ENCODE measurements at places on chromosomes 16 and 17.

DNA sequence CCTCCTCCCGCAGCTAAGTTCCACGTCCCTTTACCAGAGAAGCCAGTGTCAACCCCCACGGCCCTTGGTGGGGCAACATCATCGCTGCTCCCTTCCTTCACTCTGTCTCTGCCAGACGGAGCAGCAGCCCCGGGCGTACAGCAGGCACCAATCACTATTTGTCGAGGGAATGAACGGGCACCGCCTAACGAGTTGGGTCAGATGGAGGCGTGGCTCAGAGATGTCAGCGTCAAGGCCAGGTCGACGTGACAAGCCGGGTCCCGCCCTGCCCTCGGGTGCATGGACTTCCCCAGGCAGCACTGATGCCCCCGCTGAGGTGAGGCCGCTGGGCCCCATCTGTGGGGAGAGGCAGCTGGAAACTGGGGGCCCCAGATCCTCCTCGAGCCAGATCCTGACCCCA is 50.0 kb downstream of the CBFA2T3 start:
- no peak for DNase-seq

DNA sequence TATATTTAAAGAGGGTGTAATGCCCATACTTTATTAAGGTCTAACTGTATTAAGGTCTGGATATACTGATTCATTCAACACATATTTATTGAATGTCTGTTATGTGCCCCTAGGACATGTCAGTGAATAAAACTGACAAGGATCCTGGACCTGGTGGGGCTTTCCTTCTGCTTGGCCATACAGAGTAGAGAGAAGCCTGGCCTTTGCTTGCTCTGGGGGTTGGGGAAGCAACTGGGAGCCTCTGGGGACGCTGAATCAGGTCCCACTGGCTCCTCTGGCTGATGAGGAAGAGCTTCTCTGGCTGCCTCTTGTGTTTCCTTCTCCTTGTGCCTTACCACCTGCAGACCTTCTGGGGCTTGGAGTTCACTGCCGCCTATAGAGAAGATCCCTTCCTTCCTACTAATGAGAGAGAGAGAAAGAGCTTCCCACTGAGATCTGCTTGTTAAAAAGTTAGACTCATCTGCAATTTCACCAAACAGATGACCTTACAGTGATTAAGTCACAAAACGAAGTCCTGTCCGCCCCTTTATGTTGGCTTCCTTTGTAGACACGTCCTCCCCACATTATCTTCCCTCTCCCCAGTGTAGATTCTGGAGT is 49.7 kb downstream of the MSI2 start:
- no peak for DNase-seq

GRCh38 chr17:19495828-19496528 is 37.7 kb upstream of the SLC47A1 start:
- no peak for DNase-seq

DNA sequence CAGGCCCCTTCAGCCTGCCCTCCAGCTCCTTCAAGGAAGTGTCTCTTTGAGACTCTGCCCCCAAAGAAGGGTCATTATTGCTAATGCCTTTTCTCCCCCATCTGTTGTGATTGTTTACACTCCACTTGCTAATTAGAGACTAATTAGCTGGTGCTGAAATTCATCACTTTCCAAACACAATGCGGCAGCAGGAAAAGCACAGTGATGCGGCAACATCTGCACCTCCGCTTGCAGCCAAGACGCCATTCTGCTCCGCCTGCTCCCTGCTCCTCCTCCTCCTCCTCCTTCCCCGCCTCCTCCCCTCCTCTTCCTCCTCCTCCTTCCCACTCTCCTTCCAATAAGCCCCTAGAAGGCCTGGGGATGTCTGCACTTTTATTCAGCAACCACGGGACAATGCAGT is 110.5 kb downstream of the SDK2 start:
- DNase-seq = no peak

GRCh38 chr17:32998111-32998886 is 6.7 kb downstream of the SPACA3 start:
- peak; percentile 25 for DNase-seq

GRCh38 chr16:52572656-52573055 is 25.7 kb upstream of the TOX3 start:
- DNase-seq = no peak

GRCh38 chr16:495127-495748 is 32.3 kb upstream of the CAPN15 start:
- no peak for DNase-seq

DNA sequence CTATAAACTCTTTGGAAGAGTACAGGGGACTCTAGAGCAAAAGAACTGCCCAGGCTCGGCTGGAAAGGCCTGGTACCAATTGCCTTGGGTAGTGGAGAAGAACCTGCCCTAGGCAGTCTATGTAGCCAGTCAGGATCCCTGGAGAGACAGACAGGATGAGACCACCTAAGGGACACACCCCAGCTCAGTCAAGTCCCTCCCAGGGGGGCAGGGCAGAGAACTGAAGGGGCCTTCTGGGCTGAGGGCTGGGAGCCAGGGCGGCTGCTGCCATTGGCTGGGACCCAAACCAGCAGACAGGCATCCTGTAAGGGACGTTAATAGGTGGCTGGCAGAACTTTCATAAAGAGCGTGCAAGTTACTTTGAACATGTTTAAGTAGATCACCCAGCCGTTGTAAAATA is 12.8 kb upstream of the SLC38A8 start:
- DNase-seq = no peak

DNA sequence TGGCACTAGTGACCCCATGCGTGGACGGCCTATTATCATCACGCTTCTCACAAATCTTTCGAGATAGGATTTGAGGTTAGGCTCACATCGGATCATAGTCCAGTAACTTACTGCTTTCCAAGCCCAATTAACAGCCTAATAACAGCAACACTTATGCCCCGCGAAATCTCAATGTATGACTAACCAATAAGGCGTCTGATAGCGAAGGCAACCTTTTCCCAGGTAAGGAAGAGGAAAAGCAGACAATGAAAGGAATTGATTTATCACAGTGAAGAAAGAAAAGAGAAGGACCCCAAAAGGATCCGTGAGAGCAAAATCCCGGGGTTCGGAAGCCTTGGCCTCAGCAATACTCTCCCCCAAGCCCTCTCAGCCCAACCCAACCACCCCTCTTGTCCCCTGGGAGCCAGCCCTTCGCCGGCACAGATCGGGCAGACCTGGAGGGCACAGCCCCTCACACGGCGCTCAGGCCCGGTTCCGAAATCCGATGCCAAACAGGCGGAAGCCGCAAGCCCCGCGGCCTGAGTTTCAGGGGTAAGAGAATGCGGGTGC is 534 bp downstream of the GPATCH8 start:
- DNase-seq = no peak

DNA sequence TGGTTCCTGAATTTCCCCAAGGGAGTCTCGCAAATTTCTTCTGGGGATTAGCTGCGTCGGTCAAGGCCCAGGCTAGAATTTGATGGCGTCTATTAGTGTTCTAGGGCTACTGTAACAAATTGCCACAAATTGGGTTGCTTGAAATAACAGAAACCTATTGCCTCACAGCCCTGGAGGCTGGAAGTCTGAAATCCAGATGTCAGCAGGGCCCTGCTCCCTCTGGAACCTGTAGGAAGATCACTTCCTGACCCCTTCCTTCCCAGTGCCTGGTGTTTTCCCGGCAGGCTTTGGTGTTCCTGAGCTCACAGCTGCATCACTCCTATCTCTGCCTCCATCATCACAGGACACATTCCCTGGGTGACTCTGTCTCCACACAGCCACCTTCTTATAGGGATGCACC is 24.4 kb downstream of the DHRS7C start:
- no peak for DNase-seq

DNA sequence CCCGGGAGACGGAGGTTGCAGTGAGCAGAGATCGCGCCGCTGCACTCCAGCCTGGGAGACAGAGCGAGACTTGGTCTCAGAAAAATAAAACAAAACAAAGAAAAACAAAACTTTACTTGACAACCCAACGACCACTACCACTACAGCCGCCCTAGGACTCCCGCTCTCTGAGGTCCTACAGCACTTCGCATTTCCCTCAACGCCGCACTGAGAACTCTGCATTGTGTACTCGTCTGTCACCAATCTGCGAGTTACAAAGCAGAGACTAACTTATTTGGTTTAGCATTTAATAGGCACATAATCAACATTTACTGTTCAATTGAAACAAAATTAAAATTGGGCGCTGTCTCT is 479 bp upstream of the ZNF207 start:
- no peak for DNase-seq

GRCh38 chr16:56108724-56109123 is 82.6 kb upstream of the GNAO1 start:
- peak; percentile 31 for DNase-seq

DNA sequence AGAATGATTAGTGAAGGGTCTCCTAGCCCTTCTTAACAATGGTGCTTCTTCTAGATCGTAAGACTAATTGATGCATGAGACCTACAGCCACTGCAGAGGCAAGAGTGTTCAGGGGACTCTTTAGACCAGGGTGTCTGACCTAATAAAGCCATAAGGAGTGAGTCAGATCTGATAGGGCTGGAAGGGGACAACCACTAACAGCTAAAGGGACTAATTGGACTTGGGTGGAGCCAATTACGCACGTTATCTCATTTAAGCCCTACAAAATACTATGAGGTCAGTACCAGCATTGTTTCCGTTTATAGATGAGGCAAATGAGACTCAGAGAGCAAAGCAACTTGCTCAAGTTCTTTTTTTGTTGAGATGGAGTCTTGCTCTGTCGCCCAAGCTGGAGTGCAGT is 14.5 kb upstream of the RNF222 start:
- DNase-seq = no peak

DNA sequence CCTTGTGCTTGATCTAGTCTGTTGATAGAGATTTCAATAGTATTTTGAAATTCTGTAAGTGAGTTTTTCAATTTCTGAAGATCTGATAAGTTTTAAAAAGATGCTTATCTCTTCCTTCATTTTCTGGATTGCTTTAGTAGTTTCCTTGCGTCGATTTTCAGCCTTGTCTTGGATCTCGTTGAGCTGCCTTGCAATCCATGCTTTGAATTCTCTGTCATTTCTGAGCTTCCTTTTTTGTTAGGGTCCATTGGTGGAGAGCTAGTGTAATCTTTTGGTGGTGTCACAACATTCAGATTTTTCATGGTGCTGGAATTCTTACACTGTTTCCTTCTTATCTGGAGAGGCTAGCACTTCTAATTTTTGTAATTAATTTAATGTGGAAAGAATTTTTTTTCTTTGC is 61.1 kb downstream of the SLFN11 start:
- no peak for DNase-seq

- no peak for DNase-seq
Observed at GRCh38 chr16:78007121-78007520, 15.2 kb upstream of the CLEC3A start.

- DNase-seq = no peak
Observed at GRCh38 chr17:57160624-57161023, 75.6 kb downstream of the AKAP1 start.

DNA sequence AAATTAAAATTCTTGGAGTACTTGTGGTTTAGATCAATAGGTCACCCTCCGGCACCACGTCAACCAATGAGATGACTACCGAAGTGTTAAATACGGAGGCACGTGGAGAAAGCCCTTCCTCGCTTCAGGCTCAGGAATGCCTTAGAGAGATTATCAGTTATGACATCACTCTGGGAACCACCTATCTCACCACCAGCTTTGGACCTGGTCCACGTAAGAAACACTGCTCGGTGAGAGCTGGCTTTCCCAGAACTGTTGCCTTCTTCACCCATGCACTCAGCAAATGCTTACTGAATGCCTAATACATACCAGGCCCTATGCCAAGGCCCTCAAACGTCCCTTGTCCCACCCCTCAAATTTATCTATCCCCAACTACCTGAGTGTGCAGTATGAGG is 71.3 kb downstream of the SMG6 start:
- no peak for DNase-seq

- no peak for DNase-seq
Observed at GRCh38 chr17:28662527-28662829, 473 bp downstream of the SUPT6H start.

DNA sequence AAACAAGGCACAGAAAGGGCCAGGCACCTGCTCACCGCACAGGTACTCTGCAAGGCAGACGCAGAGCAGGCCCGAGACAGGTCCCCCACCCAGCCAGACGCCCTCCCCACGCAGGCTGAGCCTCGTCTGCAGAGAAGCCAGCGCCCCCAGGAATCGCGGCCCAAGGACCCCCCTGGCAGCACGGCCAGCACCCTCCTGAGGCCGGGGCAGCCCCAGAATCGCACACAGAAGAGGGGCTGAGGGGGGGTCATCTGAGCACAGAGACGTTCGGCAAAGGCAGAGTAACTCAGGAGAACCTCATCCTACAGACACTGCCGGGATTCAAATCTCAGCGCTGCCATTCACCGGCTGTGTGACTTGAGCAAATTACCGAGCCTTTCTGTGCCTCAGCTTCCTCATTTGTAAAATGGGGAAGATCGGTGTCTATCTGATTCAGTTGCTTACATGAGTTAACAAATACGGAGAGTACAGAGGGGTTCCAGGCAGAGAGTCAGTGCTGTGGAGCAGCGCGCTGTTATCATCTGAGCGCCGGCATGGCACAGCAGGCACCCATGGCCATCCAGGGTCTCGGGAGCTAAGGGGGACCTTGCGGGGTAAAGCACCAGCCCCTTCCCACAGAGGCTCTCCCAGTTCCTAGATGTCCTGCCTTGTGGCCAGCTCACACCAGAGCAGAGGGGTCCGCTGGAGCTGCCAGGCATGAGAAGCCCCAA is 10.4 kb downstream of the EMC6 start:
- no peak for DNase-seq

- no peak for DNase-seq
Observed at GRCh38 chr17:72423718-72424117, 302.9 kb downstream of the SOX9 start.

GRCh38 chr17:73652886-73653480 is 8.7 kb upstream of the SDK2 start:
- DNase-seq = no peak

DNA sequence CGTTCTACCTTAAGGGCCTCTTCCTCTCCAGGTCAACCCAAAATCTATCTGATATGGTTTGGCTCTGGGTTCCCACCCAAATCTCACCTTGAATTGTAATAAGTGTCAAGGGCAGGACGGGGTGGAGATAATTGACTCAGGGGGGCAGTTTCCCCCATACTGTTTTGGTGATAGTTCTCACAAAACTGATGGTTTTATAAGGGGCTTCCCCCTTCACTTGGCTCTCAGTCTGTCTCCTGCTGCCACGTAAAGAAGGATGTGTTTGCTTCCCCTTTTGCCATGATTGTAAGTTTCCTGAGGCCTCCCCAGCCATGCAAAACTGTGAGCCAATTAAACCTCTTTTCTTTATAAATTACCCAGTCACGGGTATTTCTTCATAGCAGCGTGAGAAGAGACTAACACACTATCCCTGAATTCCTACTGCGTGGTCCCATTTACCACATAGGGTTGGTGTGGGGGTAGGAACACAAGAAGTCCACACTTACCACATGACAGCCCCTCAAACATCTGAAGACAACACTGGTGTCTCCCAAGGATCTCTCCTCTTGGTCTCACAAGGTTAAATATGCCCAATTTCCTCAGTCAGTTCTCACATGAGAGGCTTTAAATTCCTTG is 8.2 kb downstream of the COTL1 start:
- no peak for DNase-seq

- DNase-seq = no peak
Observed at GRCh38 chr17:20123209-20123608, 114.0 kb downstream of the SPECC1 start.

GRCh38 chr16:84254062-84254461 is 14.2 kb upstream of the KCNG4 start:
- no peak for DNase-seq

All from NCI-H2081 (cell line).